ENCODE measurements at places on chromosomes 1 and 21.
A peak's percentile ranks its signal among the peaks of the same experiment; 100 is the strongest.

- peak; percentile 34 for DNase-seq
Observed at GRCh38 chr1:98458511-98459485, 202.7 kb upstream of the SNX7 start.

GRCh38 chr21:31623664-31624063 lies 35.8 kb upstream of the SOD1 start:
- no peak for DNase-seq

DNA sequence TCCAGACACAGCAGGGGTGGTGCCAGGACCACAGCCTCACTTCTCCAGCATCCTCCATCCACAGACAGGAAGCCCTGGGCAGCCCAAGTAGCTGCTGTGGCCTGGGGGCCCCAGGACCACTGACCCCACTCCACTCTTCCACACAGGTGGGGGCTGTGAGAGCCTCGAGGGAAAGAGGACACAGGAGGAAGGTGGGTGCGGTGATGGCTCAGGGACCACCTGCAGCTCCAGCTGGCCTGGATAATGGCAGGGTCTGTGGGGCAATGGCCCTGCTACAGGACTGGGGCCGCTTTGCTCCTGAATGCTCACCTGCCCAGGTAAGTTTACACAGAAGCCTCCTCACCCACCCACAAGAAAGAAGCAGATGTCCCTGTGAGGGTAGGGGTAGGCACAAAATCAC lies 18.3 kb upstream of the PRSS38 start:
- DNase-seq = no peak

- no peak for DNase-seq
Observed at GRCh38 chr1:244915736-244916135, 51.4 kb upstream of the HNRNPU start.

DNA sequence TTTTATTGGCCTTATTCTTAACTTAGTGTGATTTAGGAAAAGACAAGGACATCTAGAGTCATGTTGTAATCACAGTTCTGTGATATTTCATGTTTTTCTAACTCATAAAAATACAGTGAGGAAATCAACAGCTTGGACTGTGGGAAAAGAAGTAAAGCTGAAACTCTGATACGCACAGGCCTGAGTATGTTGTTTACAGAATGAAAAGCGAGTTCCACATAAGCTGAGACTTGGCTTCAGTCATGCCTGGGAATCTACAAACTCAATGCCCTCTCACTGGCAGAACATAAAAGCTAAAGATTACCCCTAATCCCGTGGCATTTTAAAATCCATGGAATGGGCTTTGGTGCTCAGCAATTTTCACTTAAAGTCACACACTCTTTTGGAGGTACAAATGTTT lies 23.6 kb upstream of the ATP5PO start:
- no peak for DNase-seq

DNA sequence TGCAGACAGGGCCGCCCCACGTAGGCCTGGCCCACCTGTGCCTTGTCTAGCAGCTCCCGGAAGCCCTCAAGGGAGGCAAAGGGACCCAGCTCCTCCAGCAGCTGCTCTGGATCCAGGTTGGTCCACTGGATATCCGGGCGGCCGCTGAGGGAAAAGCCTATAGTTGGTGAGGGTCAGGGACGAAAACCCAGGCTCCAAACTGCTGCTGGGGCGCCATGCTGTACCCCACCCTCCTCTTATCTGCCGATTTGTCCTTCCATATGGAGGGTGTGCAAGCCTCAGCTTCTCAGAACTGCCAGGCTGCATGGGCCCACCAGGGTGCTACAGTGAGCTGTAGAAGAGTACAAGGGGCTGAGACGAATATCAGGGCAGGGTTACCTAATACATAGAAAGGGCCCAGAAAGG lies 12.2 kb downstream of the PTCH2 start:
- no peak for DNase-seq

GRCh38 chr1:204621396-204621795 lies 64.1 kb downstream of the LRRN2 start:
- no peak for DNase-seq

GRCh38 chr1:246420300-246420699 lies 86.8 kb downstream of the SMYD3 start:
- DNase-seq = no peak

- no peak for DNase-seq
Observed at GRCh38 chr1:174090471-174090870, 68.3 kb upstream of the RC3H1 start.

- no peak for DNase-seq
Observed at GRCh38 chr1:209807509-209807908, 1.6 kb upstream of the IRF6 start.

DNA sequence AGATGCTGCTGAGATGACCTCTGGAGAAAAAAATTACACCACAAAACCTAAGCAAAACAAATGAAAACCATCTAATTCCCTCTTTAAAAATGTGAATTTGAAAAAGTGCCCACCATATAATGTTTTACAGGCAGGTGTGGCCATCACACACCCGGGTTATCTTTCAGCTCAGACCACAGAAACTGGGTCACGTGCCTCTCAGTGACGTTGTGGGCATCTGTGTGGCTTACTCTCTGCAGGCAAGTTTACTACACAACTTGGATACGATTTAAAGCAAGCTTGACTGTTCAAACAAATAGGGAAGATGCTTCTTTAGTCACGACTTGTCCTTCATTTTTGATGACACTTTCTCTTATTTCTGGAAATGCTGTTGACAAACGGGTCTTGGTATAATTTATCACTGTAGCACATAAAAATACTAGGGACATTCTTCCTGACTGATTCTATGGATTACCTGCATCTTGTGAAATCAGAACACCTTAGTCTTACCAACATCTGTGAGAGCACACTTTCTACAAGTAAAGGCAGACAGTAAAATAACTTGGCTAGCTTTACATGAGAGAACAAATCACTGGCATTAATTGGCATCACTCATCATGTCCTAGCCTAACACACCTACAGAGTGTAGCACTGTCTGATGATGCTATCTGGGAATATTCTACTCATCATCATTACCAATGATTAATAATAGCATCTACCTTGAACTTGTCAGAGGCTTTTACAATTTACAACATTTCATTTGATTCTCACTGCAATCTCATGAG lies 89.3 kb upstream of the EDEM3 start:
- no peak for DNase-seq

GRCh38 chr1:170734412-170735175 lies 70.7 kb downstream of the PRRX1 start:
- DNase-seq = no peak

- DNase-seq = peak; percentile 85
Observed at GRCh38 chr1:37020653-37021277, 13.6 kb downstream of the GRIK3 start.

DNA sequence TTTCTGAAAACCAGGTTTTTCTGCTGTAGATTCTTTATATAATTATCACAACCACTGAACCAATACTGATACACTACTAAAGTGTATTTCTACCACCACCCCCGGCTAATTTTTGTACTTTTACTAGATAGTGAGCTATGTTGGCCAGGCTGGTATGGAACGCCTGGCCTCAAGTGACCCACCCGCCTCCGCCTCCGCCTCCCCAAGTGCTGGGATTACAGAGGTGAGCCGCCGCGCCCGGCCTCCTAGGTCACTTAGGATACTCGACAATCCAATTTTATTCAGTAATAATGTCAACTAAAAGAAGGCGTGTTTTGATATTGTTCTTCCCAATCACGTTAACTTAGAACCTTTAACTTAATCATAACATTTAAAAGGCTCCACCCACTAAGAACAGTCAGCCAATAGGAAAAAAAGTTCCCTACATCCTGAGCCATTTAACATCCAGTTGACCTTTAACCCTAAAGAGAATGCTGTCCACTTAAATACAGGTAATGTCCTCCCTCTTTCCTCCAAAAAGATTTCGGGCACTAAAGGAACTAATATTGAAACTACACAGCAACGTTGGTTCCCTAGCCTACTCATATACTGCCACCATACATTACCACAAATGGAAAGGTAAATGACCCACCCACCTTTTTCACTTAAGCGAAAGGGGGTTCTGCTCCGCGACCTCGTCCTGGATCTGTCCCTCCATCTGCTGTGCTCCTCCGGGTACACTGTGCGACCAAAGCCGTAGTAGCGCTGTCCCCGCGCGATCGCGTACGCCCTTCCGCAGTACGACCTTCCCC lies 1.2 kb downstream of the RSRP1 start:
- DNase-seq = no peak

GRCh38 chr1:183566026-183566425 lies 24.2 kb downstream of the NCF2 start:
- no peak for DNase-seq

GRCh38 chr1:70617728-70618127 lies 206.7 kb downstream of the CTH start:
- DNase-seq = no peak

DNA sequence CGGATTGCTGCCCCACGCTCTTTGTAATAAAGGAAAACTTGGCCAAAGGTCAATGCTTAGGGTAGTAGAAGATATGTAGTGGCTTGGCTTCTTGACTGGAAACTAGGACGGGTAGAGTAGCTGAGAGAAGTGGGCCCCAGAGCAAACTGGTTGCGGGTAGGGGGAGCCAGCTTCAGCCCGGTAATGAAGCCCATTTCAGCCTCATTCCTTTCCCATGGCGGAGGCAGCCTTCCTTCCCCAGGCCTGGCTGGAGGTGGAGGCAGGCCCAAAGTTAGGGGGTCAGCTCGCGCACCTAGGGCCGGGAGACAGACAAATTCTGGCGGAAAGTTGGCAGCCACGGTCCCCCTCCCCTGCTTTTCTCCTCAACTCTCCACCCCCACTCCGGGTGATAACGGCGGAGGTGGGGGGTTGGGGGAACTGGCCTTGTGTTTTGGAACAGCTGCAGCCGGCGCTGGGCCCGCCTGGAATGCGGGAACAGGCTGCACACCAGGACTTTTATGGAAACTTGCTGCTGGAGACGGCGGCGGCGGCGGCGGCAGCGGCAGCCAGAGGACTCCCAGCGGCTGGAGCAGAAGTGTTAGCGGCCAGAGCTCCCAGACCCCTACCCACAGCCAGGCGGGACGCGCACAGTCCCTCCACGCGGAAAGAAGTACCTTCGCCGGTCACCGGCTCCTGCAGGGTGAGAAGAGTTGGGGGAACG lies at the start of gene NEXN:
TSS of gene NEXN (plus strand) at position 544 of the 700 bp plus-strand sequence. CDS start 27,483 bp downstream, outside the sequence.
- DNase-seq = peak; percentile 79

- no peak for DNase-seq
Observed at GRCh38 chr21:23853796-23854379, 1753.4 kb downstream of the MRPL39 start.

DNA sequence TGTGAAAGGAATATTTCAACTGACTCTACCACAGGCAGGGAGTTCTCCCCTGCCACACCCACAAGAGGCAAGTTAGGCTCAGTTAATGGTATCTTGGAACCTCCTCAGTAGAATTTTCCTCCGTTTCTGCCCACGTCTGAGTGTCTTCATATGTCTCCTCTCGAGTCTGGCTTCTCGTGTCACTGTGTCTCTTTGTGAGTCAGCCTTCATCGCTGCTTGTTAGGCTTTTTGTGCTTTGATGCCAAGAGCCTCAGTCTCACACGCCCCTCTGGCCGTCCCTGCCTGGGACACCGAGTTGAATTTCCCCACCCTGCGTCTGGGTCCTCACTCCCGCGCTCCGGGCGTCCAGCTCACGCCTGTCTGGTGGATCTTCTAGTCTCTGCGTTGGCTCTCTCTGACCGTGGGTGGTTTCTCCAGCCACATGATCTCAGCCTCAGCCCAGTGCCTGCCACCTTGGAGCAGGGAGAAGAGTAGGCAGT lies 125.7 kb upstream of the GADD45A start:
- DNase-seq = peak; percentile 16
